Activated naive CD4-positive, alpha-beta T cell treated with anti-CD3 and anti-CD28 coated beads, Interleukin-2, amount 50 U/mL, for 72 hours (primary cell): ENCODE measurements at places on chromosomes 7 and 10. TPM values are rescaled to one million over a fixed set of nuclear protein-coding genes. Genes with fewer than 3 reads are reported as not detected.
A peak's percentile ranks its signal among the peaks of the same experiment; 100 is the strongest.

- DNase-seq, result peak; percentile 25
Observed at GRCh38 chr7:5428478-5429252, 5.0 kb upstream of the TNRC18 start.

- DNase-seq, result no peak
Observed at GRCh38 chr10:44859546-44860285, 51.4 kb upstream of the TMEM72 start.

NXPH1 gene
- total RNA-seq, result not detected

NME8 gene
- not detected for total RNA-seq

GRCh38 chr10:62166331-62167131, 102.1 kb downstream of the RTKN2 start:
- no peak for DNase-seq

GRCh38 chr10:43343126-43343525, 28.3 kb upstream of the FXYD4 start:
- no peak for DNase-seq

- DNase-seq, result peak; percentile 39
Observed at GRCh38 chr10:59622320-59623132, 87.1 kb downstream of the SLC16A9 start.

DYDC1 gene
- not detected for total RNA-seq

FAM3C gene
- total RNA-seq, result 14.9 TPM

VAX1 gene
- not detected for total RNA-seq

- no peak for DNase-seq
Observed at GRCh38 chr10:99742701-99743100, 10.7 kb downstream of the CUTC start.

GBX1 gene
- total RNA-seq, result 0.31 TPM

UNCX gene
- not detected for total RNA-seq

- DNase-seq, result no peak
Observed at GRCh38 chr10:28769091-28769604, 91.8 kb downstream of the BAMBI start.

MMRN2 gene
- not detected for total RNA-seq

GRCh38 chr7:107967420-107967819, 35.5 kb downstream of the LAMB1 start:
- DNase-seq, result no peak

ADAM22 gene
- 0.27 TPM for total RNA-seq

BET1 gene
- 18.8 TPM for total RNA-seq

EPHA1 gene
- total RNA-seq, result 2.4 TPM

- no peak for DNase-seq
Observed at GRCh38 chr10:127911867-127912257, 5.0 kb downstream of the PTPRE start.

- no peak for DNase-seq
Observed at GRCh38 chr7:132001146-132001545, 444.7 kb upstream of the PODXL start.

GRCh38 chr7:43040461-43040860, 72.0 kb upstream of the HECW1 start:
- no peak for DNase-seq

GRCh38 chr7:93148727-93149126, 542 bp upstream of the SAMD9L start:
- no peak for DNase-seq

- DNase-seq, result no peak
Observed at GRCh38 chr10:43227911-43228782, 38.7 kb downstream of the RASGEF1A start.

SPDYE16 gene
- total RNA-seq, result 0.10 TPM

- no peak for DNase-seq
Observed at GRCh38 chr7:148058092-148058491, 532.5 kb upstream of the C7orf33 start.

- peak; percentile 76 for DNase-seq
Observed at GRCh38 chr10:77873536-77874380, 52.8 kb downstream of the DLG5 start.

PLEKHA8 gene
- total RNA-seq, result 20.1 TPM

KIAA1217 gene
- total RNA-seq, result 0.43 TPM

- no peak for DNase-seq
Observed at GRCh38 chr10:129157185-129157584, 309.9 kb upstream of the MGMT start.

SBDS gene
- 61.6 TPM for total RNA-seq

GRCh38 chr10:127875916-127876315, 16.8 kb downstream of the CLRN3 start:
- DNase-seq, result no peak

P4HA1 gene
- total RNA-seq, result 62.2 TPM

TMEM196 gene
- not detected for total RNA-seq
